Choroid plexus epithelial cell (primary cell): ENCODE measurements at places on chromosomes 6 and 20.

DNA sequence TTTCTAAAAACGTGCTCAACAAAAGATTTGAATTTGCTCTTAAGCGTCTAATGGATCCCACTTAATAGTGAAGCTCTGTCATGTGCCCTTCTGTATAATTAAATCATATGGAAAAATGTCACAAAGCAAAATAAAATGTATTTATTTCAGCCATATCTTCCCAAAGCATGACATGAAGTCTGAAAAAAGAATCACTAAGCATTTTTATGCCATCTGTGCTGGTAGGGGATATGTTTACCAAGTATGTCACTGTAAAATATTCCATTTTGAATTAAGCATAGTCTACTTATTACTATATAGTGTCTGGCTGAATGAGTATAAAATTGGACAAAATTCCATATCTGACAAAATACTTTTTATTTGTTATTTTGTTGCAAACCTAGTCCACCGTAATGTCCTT is 248.0 kb upstream of the QKI start:
- DNase-seq = no peak

DNA sequence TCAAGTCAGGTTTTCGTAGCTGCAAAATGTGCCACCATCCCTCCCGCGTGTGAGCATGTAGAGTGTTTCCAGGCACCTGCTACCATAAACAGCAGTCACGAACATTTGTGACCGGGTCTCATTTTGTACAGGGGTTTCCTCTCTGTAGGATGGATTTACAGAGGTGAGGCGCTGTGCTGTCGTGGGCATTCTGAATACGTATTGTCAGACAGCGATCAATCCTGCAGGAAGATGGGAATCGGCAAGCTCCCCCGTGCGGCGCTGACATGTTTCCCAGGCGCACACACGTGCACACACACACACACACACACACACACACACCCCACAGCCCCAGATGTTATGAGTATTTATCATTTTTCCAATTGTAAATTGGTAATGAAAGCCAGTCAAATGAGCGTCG is 15.8 kb downstream of the ANKRD60 start:
- no peak for DNase-seq

DNA sequence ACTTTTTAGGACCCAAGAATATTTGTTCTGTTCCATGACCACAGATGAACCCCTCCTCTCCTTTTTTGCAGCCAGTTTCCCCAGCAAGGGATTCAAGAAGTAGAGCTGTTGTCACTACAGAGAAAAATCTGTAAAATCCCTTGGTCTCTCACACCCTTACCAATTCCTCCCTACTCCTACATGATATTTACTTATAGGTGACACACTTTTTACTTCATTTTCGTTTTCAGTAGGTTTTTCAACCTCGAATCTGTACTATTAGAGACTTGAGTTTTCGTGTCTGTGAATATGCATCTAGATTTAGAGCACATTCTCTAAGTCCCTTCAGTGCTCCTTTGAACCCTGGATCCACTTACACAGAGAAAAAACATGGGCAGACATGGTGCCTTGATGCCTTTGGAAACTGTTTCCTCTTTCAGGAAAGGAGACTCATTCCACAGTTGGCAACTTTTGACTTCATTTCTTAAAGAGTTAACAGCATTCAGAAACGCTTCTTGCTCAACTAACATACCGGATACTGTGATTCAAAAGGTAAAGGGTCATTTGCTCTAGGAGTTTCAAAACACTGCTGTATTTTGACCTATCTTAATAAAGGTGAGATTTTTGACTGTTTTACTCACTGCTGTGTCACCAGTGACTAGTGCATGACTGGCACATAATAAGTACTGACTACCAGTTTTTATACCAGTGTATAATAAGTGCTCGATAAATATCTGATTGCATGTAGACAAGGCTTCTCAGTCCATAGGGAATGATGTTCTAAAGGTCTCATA is 50.6 kb downstream of the LAMA4 start:
- peak; percentile 95 for DNase-seq

DNA sequence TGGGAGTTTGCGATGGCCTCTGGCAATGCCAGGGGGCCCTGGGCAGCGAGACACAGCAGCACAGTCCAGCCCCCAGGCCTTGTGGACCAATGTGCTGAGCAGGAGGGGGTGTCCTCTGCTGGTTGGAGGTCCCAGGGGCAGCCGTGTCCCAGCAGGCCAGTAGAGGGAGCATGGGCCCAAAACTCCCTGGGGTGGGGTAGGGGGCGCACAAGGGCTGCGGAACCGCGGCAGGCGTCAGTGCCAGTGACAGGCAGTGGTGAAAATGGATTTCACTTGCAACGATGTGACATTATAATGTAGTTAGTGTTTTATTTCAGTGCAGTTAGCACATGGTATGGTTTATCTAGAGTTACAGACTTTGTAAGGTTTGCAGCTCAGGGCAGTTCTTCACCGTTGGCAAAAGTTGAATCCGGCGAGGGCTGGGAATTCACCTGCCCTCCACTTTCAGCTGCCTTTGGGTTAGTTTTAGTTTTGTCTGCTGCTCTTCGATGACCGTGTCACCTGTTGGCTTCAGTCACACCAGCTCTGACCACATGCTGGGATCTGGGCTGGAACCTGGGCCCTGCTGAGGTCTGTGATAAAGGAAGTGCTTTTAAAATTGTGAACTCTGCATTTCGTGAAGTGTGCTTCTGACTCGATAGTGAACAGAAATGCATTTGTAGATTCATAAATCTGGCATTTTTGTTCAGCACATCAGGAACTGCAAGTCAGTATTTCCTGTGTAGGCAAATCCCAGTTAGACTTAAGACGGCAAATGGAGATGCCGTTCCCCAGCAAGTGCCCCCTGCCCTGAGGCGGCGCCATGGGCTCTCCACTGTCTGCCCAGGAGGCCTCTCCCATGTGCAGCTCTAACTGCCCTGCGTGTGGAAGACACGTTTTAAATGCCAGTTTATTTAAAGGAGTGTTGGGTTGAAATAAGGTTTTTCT is 46.8 kb downstream of the PYGB start:
- peak; percentile 68 for DNase-seq

DNA sequence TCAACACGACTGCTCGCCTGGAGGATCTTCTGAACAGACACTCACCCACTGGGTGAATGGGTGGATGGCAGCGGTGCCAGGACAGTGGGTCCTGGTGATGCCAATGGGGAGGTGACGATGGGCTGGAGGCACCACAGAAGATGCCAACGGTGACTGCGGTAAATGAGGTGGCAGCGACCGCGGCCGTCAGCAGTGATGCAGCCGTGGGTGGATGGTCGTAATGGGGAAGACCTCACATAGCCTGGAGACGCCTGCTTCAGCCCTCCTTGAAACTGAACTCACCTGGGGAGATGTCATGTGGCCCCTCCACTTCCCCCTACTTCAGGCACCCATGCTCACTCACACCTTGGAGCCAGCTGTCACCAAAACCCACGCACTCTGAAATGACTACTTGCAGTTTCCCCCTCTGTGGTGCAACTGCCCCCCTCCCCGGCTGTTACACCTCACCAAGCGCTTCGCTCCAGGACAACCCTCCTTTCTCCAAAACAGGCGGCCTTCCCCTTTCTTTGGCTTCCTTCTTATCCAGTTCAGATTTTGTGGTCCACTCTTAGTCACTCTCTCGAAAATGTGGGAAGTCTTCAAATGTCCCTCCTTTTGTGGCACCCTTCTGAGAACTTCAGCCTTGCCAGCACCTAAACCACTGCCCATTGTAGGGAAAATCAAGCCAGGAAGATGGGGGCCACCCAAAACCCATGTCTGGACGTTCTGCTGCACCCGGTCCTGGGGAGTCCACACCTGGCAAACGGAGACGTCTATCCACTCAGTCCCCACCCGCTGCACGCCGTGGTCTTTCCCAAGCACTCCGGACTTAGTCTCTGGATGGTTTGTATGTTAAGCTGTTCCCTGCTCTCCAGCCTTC is 10.4 kb upstream of the ABHD16B start:
- DNase-seq = no peak

GRCh38 chr6:123168892-123169773 is 173.1 kb downstream of the CLVS2 start:
- no peak for DNase-seq

DNA sequence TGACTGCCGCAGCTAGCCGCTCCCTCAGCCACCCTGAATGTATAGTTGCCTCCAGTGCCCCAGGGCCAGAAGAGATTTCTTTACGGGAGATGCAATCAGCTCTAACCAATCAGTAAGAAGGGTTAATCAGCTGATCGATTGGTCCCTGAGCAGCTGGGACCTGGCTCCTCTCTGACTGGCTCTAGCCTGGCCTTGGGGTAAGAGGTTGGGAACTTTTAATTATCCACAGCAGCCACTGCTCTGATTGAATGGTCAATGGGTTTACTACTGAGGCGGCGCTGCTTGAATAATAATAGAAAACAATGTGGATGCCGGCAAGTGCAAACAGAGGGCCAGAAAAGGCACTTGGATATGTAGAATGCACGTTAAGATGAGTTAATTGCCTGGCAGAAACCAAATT is 99.8 kb downstream of the TFAP2A start:
- DNase-seq = no peak

- no peak for DNase-seq
Measured at GRCh38 chr6:150566486-150566885, 33.2 kb upstream of the PLEKHG1 start.

GRCh38 chr6:55669028-55669427 is 90.0 kb upstream of the HMGCLL1 start:
- no peak for DNase-seq

DNA sequence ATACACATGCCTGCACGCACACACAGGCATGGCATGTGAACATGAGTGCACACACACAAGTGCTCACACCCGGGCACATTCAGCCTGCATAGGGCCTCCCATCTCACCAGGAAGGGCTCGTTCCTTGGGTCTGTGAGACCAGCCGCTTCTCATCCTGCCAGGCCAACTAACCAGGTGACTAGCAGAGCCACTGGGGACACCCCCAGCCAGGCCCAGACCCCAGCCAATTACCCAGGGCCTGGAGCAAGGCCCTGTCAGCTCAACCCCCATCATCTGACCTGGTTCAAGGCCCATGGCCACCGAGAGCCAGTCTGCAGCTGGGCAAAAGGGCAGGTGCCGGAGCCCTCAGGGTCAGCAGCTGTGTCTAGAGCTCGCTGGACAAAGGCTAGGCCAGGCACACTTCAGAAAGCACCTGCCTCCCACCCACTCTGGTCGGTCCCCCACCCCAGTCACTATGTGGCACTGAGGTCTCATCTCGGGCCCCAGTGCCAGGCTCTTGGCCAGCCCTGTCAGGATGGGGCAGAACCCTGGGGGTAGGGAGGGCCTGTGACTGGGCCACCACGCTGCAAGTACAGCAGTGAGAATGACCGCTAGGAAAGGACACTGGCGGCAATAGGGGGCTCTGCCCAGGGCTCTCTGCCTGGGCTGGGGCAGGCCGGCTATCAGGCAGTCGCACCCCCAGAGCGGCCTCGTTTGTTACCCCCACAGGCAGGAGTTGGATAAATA is 26.8 kb upstream of the MRGBP start:
- DNase-seq = no peak

- DNase-seq = no peak
Measured at GRCh38 chr6:133748628-133749027, 140.3 kb upstream of the TCF21 start.
